Right atrium auricular region (tissue), 2 donors: ENCODE measurements at places on chromosomes 3 and 15. TPM values are rescaled to one million over a fixed set of nuclear protein-coding genes. Genes with fewer than 3 reads are reported as not detected.

The TBCCD1 gene
- total RNA-seq = 10.3 TPM

The ADAMTS17 gene
- total RNA-seq = 3.6 TPM

The DHFR2 gene
- total RNA-seq = 3.6 TPM

The TNFSF10 gene
- total RNA-seq = 12.6 TPM

The KBTBD13 gene
- total RNA-seq = 4.4 TPM

The MLF1 gene
- 117 TPM for total RNA-seq

The CCR1 gene
- total RNA-seq = 1.2 TPM

The UROC1 gene
- not detected for total RNA-seq

The CD96 gene
- 0.85 TPM for total RNA-seq

The FBXO40 gene
- total RNA-seq = 81.6 TPM

The PTH1R gene
- total RNA-seq = 10.1 TPM

The GOLGA8G gene
- total RNA-seq = not detected

The MORC1 gene
- total RNA-seq = not detected

The C15orf62 gene
- 0.83 TPM for total RNA-seq

The TP63 gene
- 0.24 TPM for total RNA-seq

The SMAD6 gene
- 20.8 TPM for total RNA-seq

The LDHAL6B gene
- total RNA-seq = not detected

The KLF15 gene
- total RNA-seq = 55.1 TPM

The FOXL2NB gene
- not detected for total RNA-seq

The C3orf85 gene
- total RNA-seq = not detected

The GOLGA8T gene
- total RNA-seq = 0.39 TPM

The SKIL gene
- 20.4 TPM for total RNA-seq

The TMEM41A gene
- total RNA-seq = 10.9 TPM

The CTXN2 gene
- not detected for total RNA-seq

The TRIM71 gene
- total RNA-seq = not detected

The CLDN16 gene
- 0.16 TPM for total RNA-seq

The EIF4E3 gene
- total RNA-seq = 18.2 TPM

The CNTN3 gene
- total RNA-seq = 3.5 TPM

The LEO1 gene
- total RNA-seq = 9.0 TPM

The AGBL1 gene
- total RNA-seq = not detected

The CIB2 gene
- total RNA-seq = 38.6 TPM

The LIPC gene
- 0.52 TPM for total RNA-seq

The PPP1R14D gene
- not detected for total RNA-seq

The RSRC1 gene
- total RNA-seq = 42.5 TPM

The USF3 gene
- total RNA-seq = 16.2 TPM

The CFAP91 gene
- 3.1 TPM for total RNA-seq

The LRRK1 gene
- 4.4 TPM for total RNA-seq

The CP gene
- total RNA-seq = 6.8 TPM

The MYH15 gene
- total RNA-seq = 0.48 TPM

The SMCO1 gene
- 42.3 TPM for total RNA-seq

The ALG3 gene
- total RNA-seq = 50.8 TPM

The STRIT1 gene
- not detected for total RNA-seq

The REC114 gene
- total RNA-seq = not detected

The MGLL gene
- total RNA-seq = 46.4 TPM

The HCLS1 gene
- 26.1 TPM for total RNA-seq

The RBM6 gene
- total RNA-seq = 34.6 TPM

The VGLL4 gene
- total RNA-seq = 30.2 TPM

The TMEM89 gene
- total RNA-seq = not detected

The CCR4 gene
- 0.33 TPM for total RNA-seq

The SERINC4 gene
- total RNA-seq = not detected

The NMD3 gene
- 33.2 TPM for total RNA-seq

The FRMD5 gene
- 52.3 TPM for total RNA-seq

The JMJD7 gene
- total RNA-seq = 11.7 TPM

The SLC28A1 gene
- not detected for total RNA-seq

The GRM7 gene
- total RNA-seq = not detected

The SLC6A1 gene
- 4.1 TPM for total RNA-seq
